ENCODE measurements at places on chromosomes 13 and 19. TPM values are rescaled to one million over a fixed set of nuclear protein-coding genes. Genes with fewer than 3 reads are reported as not detected.

GRCh38 chr19:51450730-51451307 is 7.4 kb downstream of the SIGLEC8 start:
- H3K27ac ChIP-seq = no peak overlapping the region
- H3K4me3 ChIP-seq = no peak overlapping the region
- no peaks in the 10 kb centered on the region for H3K4me1 ChIP-seq
- no peaks in the 10 kb centered on the region for H3K27me3 ChIP-seq
- no peaks in the 10 kb centered on the region for H3K36me3 ChIP-seq
- no peak for DNase-seq

EBI3 gene
- polyA plus RNA-seq = 1.1 TPM

DNA sequence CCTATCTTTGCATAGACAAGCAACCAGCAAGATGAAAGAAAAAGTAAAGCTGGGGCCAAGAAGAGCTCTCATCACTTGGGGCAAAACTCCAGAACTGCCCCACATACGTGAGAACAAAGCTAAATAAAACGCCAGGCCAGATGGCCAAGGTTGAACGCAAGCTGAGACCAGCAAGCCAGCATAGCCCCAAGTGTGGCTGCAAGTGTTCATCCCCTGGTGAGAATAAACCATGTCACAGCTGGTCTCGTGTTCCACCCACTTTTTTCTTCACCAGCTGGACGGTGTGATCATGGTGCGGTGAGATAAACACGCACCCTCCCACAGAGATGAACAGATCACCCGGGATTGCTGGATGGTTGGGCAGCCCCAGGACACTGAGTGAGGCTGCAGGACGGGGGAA is 109.6 kb upstream of the CACNA1A start:
- no peak overlapping the region for H3K27ac ChIP-seq
- no peak overlapping the region for H3K4me3 ChIP-seq
- DNase-seq = no peak
- H3K4me1 ChIP-seq = no peaks in the 10 kb centered on the region

- no peak overlapping the region for H3K27ac ChIP-seq
- no peak overlapping the region for H3K4me3 ChIP-seq
- peak; percentile 1 for DNase-seq
- H3K27me3 ChIP-seq = no peaks in the 10 kb centered on the region
- no peaks in the 10 kb centered on the region for H3K36me3 ChIP-seq
- no peaks in the 10 kb centered on the region for H3K4me1 ChIP-seq
Observed at GRCh38 chr13:87207280-87208003, 463.7 kb upstream of the SLITRK5 start.

DNA sequence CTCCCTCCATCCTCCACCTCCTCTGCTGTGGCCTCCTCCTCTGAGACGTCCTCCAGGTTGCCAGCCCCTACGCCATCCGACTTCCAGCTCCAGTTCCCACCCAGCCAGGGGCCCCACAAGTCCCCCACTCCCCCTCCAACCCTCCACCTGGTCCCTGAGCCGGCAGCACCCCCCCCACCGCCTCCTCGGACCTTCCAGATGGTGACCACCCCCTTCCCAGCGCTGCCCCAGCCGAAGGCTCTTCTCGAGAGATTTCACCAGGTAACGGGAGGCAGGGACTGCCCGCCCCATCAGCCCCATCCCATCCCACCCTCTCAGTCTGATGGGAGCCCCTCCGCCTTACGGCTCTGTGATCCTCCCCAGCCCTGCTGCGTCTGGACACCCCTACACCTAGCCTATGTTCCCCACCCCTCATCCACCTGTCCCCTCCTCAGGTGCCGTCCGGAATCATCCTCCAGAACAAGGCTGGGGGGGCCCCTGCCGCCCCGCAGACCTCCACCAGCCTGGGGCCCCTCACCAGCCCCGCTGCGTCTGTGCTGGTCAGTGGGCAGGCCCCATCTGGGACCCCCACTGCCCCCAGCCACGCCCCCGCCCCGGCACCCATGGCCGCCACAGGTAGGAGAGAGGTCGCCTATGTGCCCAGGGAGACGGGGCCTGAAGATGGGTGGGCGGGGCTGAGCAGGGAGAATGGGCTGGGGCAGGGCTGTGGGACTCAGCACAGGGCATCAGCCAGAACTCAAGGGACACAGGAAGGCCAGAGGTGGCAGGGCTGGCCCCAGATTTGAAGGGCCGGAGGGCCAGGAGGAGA is 18.6 kb upstream of the EHD2 start:
- H3K4me1 ChIP-seq = no peaks in the 10 kb centered on the region
- H3K27me3 ChIP-seq = no peaks in the 10 kb centered on the region
- no peak overlapping the region for H3K4me3 ChIP-seq
- no peak for DNase-seq
- 0 out of 2 replicates have a peak, but pooled peaks cover 2% of the 10 kb centered on the region for H3K36me3 ChIP-seq
- H3K27ac ChIP-seq = no peak overlapping the region

GRCh38 chr19:21210037-21210621 is 68.3 kb downstream of the ZNF431 start:
- no peak overlapping the region for H3K27ac ChIP-seq
- no peaks in the 10 kb centered on the region for H3K27me3 ChIP-seq
- H3K4me3 ChIP-seq = no peak overlapping the region
- no peaks in the 10 kb centered on the region for H3K4me1 ChIP-seq

PEAK3 gene
- polyA plus RNA-seq = not detected

NOVA2 gene
- not detected for polyA plus RNA-seq

DNA sequence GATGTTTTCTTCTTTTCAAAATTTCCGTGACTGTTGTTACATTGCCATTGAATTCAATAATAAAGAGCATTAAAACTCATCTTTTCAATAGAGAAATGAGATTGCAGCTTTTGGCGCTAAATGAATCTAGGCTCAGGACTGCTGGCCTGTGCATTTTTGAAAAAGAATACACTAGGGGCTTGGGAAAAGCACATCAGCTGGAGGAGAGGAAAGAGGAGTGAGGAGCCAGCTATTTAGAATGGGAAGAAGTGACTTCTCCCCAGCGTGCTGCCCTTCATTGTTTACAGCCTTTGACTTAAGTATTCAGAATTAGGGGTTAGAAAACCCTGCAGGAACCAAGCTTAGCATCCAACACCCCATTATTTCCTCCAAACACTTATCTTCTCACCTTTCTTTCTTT is 43.3 kb downstream of the TNFSF11 start:
- peaks cover 43% of the 10 kb centered on the region for H3K27me3 ChIP-seq
- no peak for DNase-seq
- no peak overlapping the region for H3K27ac ChIP-seq
- no peak overlapping the region for H3K4me3 ChIP-seq

Measured in GM23248 (cell line).